ENCODE measurements at places on chromosomes 3 and 15.

- DNase-seq = no peak
Measured at GRCh38 chr3:129289201-129289921, 10.7 kb downstream of the HMCES start.

DNA sequence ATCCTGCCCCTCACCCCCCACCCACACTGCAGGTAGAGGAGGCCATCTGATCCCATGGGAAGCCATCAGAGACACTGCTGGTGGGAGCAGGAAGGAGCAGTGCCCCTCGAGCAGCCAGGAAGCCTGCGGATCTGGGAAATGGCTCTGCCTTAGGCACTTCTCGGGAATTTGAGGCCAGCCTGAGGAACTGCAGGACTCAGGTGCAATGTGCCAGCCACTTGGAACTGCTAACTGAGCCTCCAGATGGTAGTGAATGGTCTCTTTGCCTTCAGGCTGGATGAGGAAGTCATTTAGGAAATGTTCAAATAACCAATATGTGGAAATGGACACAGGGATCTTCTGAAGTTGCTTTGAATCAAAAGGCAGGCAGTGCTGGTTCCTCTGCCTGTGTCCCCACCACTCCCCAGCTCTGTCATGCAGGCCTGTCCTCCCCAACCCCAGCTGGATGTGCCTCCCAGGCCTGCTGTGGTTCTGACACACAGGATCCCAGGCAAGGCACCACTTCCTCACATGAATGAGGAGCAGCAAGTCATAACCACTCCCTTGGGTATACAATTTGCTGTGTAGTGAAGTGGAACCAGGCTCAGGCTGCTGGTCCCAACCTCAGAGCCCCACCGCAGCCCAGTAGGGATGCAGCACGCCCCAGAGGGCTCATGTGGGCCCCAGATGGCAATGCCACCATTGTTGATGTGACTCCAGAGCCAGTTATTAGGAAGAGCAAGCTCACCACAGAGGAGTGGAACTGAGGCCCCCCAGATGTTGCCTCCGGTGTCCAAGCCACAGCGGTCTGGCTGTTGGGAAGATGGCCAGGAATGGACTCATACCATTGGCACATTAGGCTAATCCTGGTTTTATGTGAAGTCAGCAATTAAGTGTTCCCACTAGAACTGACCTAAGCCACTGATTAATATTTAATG, 46.5 kb upstream of the LIMD1 start:
- no peak for DNase-seq

- DNase-seq = no peak
Measured at GRCh38 chr15:77984446-77984861, 93.1 kb downstream of the TBC1D2B start.

DNA sequence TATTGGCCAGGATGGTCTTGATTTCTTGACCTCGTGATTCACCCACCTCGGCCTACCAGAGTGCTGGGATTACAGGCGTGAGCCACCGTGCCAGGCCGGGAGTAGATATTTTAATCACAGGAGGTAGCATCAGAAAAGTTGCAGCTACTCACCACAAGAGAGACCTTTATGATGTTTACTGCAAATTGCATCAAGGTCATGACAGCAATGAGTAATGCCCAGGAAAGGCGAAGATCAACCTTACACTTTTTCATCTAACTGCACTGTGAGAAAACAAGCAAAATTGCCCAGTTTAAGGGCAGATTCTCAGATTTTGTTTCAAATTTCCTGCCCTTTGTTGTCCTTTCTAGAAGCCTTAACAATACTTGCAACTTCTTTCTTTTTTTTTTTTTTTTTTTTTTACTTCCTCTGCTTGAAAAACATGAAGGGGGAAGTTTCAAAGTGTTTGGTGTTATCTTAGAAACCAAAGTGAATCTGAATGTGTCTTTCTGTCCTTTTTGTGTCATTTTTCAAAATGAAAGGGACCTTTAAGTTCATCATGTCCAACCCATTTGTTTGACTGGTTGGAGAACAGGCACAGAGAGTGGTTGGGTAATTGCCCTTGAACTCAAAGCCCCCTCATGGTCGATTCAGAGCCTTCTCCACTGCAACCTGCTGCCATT, 25.0 kb downstream of the TGFBR2 start:
- no peak for DNase-seq

GRCh38 chr15:42024303-42024702, 3.5 kb upstream of the PLA2G4E start:
- no peak for DNase-seq

DNA sequence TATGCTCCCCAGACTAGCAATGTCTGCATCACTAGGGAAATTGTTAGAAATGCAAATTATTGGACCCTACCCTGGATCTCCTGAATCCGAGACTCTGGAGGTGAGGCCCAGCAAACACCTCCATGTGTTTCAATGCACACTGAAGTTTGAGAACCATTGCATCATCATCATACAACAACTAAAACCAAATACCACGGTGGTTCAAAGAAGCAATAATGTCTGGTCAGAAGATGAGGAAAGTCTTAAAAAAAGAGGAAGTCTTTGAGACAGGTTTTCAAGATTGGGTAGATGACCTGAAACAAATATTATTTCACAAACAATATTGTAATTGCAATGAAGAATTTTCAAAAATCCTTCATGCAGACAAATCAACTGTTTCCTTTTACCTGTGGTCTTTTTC, 60.3 kb upstream of the TRA2B start:
- no peak for DNase-seq

GRCh38 chr3:35929158-35929557, 289.8 kb downstream of the ARPP21 start:
- DNase-seq = peak; percentile 48

Data from HS-27A (cell line).